Caudate nucleus (tissue), 63 donors: ENCODE measurements at places on chromosomes 3 and 15.

- no peak for DNase-seq
Measured at GRCh38 chr3:19471138-19471537, 322.8 kb downstream of the KCNH8 start.

GRCh38 chr3:120348065-120348990, 826 bp downstream of the LRRC58 start:
- DNase-seq = no peak

DNA sequence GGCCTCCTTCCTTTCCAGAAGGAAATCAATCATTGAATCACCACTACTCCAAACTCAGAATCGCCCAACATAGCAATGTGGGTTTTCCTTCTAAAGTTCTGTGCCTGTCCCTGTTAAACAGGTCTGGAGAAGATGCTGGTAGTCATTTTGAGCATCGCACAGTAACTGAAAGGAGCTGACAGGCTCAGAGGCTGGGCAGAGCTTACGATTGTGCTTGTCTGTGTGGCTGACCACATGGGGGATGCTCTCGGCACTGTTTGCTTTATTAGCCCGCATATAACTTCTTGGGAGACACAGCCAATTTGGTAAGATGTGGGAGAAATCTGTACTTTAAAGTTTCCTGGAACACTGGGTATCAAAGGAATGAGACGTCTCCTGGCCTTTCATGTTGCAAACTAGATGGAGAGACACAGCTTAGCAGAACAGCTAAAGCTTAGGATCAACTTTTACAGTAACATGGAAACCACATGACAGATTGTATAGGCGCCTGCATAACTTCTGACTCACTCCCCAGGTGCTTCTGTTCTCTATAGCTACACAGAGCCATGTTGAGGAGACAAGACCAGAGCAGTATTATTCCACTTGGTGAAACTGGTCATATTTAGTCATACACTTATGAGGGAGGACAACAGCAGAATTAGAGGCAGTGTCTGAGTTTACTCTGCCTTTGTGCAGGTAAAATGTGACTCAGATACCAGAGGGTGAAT, 374.1 kb downstream of the RORA start:
- DNase-seq = no peak

DNA sequence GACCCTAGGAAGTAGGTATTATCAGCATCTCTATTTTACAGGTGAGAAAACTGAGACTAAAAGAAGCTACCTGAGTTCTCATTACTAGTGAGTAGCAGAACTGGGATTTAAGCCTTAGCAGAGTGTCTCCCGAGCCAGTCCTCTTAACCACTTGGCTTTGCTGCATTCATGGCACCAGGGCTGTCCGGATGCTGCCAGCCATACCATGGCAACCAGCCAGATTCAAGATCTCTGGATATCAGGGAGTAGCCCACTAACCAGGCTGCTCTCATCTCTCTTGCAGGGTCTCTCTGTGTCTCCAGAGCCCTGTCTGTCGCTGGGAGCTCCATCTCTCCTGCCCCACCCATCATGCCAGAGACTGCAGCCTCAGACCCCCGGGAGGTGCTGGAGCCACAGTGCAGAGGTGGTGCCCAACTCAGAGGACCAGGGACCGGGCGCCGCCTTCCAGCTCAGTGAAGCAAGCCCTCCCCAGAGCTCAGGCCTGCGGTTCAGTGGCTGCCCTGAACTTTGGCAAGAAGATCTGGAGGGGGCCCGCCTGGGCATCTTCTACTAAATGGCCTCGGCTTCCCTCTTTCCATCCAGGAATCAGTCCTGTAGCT, 1.7 kb downstream of the MESP2 start:
- DNase-seq = no peak

DNA sequence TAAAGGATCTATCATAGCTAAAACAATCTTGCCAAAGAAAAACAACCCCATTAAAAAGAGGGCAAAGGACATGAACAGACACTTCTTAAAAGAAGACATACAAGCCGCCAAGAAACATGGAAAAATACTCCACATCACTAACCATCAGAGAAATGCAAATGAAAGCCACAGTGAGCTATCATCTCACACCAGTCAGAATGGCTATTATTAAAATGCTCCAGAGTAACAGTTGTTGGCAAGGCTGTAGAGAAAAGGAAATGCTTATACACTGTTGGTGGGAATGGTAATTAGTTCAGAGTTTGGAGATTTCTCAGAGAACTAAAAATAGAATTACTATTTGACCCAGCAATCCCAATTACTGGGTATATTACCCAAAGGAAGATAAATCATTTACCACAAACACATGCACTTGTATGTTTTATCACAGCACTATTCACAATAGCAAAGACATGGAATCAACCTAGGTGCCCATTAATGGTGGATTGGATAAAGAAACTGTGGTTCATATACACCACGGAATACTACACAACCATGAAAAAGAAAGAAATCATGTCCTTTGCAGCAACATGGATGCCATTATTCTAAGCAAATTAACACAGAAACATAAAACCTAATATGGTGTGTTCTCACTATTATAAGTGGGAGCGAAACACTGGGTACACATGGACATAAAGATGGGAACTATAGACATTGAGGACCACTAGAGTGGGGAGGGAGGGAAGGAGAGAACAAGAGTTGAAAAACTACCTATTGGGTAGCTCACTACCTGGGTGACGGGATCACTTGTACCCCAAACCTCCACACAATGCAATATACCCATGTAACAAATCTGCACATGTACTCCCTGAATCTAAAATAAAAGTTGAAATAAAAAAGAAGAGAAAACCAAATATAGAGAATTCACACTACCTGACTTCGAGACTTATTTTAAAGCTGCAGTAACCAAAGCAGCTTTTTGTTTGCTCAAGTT, 32.6 kb downstream of the ITGA11 start:
- DNase-seq = no peak

GRCh38 chr3:133276594-133276993, 123.3 kb upstream of the BFSP2 start:
- DNase-seq = no peak

DNA sequence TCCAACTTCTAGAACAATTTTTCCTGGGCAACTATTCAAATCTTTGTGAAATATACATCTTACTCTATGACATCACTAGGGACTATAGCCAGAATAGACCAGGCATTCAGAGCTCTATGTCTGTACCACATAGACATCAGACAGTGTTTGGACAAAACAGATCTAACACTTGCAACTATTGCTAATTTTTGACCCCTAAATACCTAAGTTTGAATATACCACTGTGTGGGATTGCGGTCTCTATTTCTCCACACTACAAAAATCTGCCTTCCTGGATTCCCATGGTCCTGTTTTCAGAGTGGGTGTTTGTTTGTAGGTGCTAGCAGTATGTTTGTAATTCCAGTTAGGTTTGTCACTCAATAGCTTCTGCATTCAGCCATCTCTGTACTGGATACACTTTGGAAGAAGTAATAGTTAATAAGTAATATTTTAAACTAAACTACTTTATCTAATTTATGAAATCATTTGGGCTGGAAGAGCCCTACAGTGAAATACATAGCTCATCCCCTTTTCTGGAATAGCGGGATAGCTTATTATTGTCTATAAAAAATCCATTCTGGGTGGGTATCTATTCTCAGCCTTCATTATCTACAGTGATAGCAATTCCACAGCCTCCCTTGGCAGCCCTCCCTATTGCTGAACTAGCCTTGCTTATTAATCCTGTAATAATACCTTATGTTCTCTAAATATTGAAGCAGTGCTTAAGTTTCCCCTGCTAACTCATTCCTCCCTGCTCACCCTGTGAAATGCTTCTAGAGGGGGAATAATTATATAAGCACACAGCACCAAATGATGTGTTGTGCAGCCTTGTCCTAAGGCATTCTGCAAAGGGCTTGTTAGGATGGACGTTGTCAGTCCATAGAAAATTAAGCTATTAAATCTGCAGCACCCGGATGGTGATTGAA, 49.4 kb downstream of the RBMS3 start:
- DNase-seq = no peak

DNA sequence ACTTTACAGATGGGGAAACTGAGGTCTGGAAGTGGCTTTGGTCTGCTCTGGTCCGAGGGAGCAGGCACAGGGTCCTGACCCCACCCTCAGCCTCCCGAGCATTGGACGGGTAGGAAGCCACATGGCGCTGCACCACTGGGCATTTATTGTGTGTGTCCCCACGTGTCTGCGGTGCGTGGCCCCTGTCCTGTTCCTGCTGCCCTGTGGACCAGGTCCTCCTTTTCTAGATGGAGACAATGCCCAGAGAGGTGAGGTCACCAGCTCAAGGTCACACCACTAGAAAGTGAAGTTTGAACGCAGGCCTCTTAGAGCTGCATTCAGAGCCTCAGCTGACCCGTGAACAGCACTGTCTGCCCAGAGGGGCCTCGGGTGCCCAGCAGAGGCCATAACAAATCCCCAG, 26.8 kb downstream of the DUSP7 start:
- no peak for DNase-seq

GRCh38 chr3:35744419-35744818, 105.1 kb downstream of the ARPP21 start:
- DNase-seq = peak; percentile 61

- no peak for DNase-seq
Measured at GRCh38 chr3:174035328-174035886, 637.9 kb downstream of the NLGN1 start.

DNA sequence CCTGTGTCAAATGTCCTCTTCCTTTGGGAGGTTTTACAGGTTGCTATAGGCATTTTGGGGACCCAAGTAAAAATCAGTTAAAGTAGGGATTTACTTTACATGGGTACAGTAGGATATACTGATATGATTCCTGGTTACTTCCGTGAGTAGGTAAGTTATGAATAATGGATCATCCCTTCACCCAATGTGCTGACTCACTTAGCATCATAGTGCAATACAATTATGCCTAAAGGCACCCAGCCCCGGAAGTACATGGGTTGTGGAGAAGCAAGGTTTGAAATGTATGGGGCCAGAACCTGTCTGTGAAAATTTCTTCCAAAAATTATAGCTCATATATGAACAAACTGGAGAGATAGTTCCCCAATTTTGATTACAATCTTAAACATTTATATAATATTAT, 64.0 kb downstream of the GLB1 start:
- no peak for DNase-seq

DNA sequence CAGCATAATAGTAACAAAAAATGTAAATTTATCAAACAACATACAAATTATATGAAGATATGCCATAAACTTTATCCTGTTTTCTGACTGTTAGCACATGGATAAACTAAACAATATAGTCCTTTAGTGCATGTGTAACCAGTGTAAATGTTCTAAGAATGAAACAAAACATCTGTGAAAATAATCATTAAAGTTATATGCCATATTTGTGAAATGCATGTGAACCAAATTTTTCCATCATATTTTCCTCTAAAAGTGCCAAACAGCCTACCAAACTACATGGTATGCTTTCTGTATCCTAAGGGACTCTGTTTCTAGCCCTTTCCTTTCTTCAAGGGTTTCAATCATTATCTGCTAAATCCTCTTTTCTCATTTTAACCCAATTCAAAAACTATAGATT, 23.9 kb upstream of the RSL24D1 start:
- no peak for DNase-seq

DNA sequence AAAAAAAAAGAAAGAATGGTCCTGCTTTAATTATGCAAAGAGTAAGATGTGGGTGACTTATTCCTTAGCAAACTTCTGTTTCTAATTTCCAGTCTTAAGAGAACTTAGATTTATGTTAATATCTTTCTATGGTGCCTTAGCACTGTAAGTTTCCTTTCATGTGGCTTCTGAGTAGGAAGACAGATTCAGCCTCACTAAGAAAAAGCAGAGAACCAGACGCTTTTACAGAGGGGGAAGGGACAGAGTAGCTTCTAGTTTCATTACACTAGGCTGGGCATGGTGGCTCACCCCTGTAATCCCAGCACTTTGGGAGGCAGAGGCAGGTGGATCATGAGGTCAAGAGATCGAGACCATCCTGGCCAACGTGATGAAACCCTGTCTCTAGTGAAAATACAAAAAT, 95.0 kb downstream of the DHX30 start:
- DNase-seq = no peak

DNA sequence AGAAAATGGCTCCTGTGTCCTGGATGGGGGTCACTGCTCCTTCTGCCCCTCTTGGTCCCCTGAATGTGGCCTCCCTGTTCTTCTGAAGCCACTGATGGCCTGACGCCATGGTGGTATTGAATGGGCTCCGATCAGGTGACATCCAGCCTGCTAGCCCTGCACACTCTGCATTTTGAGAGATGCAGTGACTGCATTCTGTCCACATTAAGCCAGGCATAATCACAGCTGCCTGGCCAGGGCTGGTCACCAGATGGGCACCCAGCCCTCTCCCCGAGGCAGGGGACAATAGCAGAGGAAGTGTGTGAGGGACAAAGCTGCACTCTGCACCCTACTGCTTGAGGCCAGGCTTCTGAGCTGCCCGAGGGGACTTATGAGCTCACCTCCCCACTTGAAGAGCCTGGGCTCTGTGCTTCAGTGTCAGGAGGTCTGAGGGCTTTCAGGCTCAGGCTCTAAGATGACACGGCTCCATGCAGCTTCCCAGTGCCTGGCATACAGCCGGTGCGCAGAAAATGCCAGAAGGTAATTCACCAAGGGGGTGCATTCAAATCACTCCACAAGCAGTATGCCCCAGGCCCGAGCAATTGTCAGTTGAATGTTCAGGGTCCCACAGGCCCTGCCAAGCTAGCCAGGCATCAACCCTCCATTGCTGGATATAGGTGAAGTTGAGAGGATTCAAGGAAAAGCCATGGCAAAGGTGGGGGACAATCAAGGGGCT, 56.8 kb downstream of the WNT7A start:
- DNase-seq = peak; percentile 21

DNA sequence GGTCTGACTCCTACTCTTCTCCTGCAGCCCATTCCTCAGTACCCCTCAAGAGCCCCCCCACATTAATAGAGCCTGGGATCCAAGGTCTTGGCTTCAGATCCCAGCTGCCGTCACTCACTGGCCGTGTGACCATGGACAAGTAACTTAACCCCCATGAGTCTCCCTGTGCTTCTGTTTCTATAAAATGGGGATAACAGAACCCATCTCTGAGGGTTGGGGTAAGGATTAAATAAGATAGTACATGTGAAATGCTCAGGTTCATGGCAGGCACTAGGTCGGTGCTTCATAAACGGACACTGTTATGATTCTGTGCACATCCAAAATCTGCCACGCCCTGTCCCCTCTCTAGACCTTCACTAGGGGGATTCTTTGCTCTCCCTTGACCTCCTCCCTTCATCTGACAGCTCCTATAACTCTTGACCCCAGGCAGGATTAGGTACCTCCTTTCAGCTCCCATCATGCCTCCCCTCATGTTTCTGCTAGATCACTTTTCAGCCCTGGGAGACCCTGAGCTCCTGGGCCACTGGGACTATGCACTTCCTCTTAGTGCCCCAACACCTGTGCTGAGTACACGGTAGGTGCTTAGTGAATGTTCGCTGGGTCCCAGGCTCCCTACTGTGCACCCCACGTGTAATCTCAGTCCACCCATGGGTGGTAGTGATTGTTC, 1.5 kb downstream of the CAND2 start:
- DNase-seq = no peak

DNA sequence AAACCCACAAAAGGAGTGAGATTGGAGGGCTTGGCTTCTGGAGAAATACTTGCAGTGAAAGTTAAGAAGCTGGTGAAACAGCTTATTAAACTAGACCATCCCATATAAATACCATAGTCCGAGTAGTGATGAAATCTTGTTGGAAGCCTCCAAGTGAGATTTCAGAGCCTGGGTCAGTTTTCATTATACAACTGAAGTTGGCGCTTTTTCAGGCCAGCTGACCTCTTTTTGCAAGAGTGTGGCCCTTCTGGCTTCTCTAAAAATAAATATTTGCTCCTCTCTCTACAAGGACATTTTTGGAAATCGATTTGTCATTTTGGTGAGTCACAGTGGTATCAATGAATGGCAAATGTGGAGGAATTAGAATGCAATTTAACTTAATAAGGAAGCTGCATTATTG, 51.2 kb upstream of the THRB start:
- no peak for DNase-seq

GRCh38 chr3:8870134-8870533, 93.1 kb downstream of the RAD18 start:
- no peak for DNase-seq
